ENCODE measurements at places on chromosomes 3 and 15. TPM values are rescaled to one million over a fixed set of nuclear protein-coding genes. Genes with fewer than 3 reads are reported as not detected.
A peak's percentile ranks its signal among the peaks of the same experiment; 100 is the strongest.

TNFAIP8L3 gene
- 0.37 TPM for total RNA-seq

AHSG gene
- total RNA-seq, result not detected

DNA sequence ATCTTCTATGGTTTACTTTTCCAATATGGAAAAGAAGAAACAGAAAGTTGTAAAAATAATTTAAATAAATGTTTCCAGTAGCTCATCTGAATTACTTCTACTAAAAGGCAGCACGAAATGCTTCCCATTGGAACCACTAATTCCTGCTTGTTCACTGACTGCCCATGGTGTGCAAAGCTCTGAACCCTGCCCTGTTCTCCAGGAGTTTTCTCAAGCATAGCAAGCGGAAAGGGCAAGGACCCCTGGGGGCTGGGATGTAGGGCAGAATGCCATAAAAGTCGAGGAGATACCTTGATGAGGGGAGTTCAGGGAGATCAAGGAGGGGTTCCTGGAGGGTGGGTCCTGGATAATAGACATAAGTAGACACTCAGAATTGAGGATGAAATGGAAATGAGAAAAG lies 35.3 kb upstream of the BNC1 start:
- H3K27me3 ChIP-seq, result peaks cover 2% of the 10 kb centered on the region
- H3K4me3 ChIP-seq, result no peak overlapping the region
- DNase-seq, result no peak
- peaks cover 48% of the 10 kb centered on the region for H3K4me1 ChIP-seq
- 0 out of 2 replicates have a peak, but pooled peaks cover 3% of the 10 kb centered on the region for H3K36me3 ChIP-seq

- no peak overlapping the region for H3K4me3 ChIP-seq
- peaks cover 24% of the 10 kb centered on the region for H3K4me1 ChIP-seq
- no peaks in the 10 kb centered on the region for H3K27me3 ChIP-seq
- peaks cover 53% of the 10 kb centered on the region for H3K36me3 ChIP-seq
Measured at GRCh38 chr15:42427429-42428223, 63.3 kb downstream of the ZNF106 start.

- no peak overlapping the region for H3K27ac ChIP-seq
- H3K4me3 ChIP-seq, result no peak overlapping the region
- H3K36me3 ChIP-seq, result no peaks in the 10 kb centered on the region
- peaks cover 21% of the 10 kb centered on the region for H3K4me1 ChIP-seq
Measured at GRCh38 chr15:92161039-92161670, 232.5 kb upstream of the ST8SIA2 start.

- H3K27ac ChIP-seq, result no peak overlapping the region
- no peak overlapping the region for H3K4me3 ChIP-seq
- DNase-seq, result no peak
Measured at GRCh38 chr15:83848315-83849050, 194.6 kb downstream of the ADAMTSL3 start.

DNA sequence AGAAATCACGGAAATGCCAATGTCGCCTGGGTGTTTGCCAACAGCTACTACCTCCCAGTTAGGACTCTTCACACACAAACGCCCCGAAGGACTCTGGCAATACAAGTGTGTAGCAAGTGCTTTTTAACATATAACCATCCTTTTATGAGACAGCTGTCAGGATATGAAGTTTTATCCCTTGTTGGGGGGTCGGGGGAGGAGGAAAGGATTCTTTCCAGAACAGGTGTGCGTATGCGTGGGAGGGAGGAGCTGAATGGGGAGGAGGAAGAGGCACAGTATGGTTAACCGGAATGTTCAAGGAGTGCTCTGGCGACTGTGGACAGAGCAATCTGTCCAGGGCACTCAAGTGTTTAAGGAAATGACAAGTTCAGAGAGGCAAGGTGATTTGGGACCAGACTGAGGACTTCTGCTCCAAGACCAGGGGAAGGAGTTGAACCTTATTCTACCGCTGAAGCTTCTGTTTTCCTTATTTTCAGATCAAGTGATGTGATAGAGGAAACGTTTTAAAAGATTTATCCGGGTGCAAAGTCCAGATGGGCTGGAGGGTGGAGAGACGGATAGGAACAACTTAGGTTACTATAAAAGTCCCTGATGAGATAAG lies 1.3 kb downstream of the TSPAN3 start:
- H3K4me1 ChIP-seq, result peaks cover 49% of the 10 kb centered on the region
- peaks cover 10% of the 10 kb centered on the region for H3K27me3 ChIP-seq
- H3K4me3 ChIP-seq, result peak overlapping the region; percentile 91
- no peak for DNase-seq

DNA sequence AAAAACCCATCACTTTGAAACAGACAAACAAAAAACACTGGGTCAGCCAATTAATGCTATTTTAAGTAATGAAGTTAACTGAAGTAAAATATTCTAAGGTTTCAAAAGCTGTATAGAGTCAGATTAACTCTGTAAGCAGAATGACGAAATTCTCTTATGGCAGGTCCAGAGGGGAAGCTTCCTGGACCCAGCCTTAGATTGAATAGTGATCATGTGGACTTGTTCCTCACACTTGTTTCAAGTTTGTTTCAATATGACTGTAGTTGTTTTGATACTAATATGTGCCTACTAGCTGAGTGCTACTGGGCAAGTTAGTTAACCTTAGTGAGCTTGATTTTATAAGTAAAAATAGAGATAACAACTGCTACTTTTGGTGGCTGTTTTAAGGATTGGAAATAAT lies 32.6 kb downstream of the PLS1 start:
- DNase-seq, result no peak
- no peaks in the 10 kb centered on the region for H3K4me1 ChIP-seq
- H3K4me3 ChIP-seq, result no peak overlapping the region
- H3K27ac ChIP-seq, result no peak overlapping the region
- H3K27me3 ChIP-seq, result peaks cover 13% of the 10 kb centered on the region
- H3K36me3 ChIP-seq, result no peaks in the 10 kb centered on the region

DNA sequence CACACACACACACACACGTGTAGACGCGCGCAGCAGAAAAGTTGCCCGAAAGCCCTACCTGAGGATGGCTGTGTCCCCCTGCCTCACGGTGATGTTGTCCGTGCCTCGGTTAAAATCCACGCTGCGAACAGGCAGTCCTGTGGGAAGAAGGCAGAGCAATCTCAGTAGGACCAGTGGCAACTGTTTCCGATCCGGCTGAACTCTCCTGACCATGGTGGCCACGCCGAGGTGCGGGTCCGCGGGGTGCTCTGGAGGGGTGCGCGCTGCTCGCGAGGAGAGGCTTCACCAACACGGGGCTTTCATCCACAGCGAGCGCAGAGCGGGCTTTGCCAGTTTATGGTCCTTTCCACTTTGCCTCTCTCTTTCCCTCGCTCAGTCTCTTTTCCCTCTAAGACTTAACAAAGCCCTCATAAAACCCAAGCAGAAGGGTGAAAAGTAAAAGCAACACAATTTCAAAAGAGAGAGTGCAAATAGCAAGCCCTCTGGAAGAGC lies 422 bp downstream of the LSAMP start:
- H3K36me3 ChIP-seq, result no peaks in the 10 kb centered on the region
- no peaks in the 10 kb centered on the region for H3K27me3 ChIP-seq
- no peak overlapping the region for H3K4me3 ChIP-seq
- no peak for DNase-seq
- H3K27ac ChIP-seq, result no peak overlapping the region

DNA sequence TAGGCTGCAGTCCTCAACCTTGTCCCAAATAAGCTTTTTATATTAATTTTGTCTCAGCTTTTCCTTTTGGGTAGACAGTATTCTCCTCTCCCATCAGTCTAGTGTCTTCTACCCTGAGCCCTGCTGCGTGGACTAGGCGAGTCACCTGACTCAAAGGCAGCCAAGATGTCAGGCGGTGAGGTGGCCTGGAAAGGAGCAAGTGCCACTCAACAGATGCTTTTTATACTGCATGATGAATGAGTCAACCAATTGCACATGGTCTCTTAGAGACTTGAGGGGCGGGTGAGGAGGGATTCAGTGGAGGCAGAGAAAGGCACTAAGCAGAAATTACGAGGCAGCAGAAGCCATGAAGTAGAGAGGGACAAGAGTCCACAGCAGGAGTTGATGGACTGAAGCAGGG lies 95.9 kb downstream of the FRMD4B start:
- no peaks in the 10 kb centered on the region for H3K36me3 ChIP-seq
- H3K27ac ChIP-seq, result no peak overlapping the region
- no peak overlapping the region for H3K4me3 ChIP-seq
- H3K27me3 ChIP-seq, result peaks cover 15% of the 10 kb centered on the region
- H3K4me1 ChIP-seq, result peaks cover 20% of the 10 kb centered on the region

Measured in HFFc6 (cell line).